ENCODE measurements at places on chromosomes 4 and X.

GRCh38 chr4:5865896-5866599 lies 26.8 kb downstream of the CRMP1 start:
- DNase-seq: no peak

- no peak for DNase-seq
Observed at GRCh38 chr4:54146139-54146538, 46.2 kb downstream of the GSX2 start.

- peak; percentile 32 for DNase-seq
Observed at GRCh38 chrX:74382613-74383012, 38.7 kb upstream of the SLC16A2 start.

DNA sequence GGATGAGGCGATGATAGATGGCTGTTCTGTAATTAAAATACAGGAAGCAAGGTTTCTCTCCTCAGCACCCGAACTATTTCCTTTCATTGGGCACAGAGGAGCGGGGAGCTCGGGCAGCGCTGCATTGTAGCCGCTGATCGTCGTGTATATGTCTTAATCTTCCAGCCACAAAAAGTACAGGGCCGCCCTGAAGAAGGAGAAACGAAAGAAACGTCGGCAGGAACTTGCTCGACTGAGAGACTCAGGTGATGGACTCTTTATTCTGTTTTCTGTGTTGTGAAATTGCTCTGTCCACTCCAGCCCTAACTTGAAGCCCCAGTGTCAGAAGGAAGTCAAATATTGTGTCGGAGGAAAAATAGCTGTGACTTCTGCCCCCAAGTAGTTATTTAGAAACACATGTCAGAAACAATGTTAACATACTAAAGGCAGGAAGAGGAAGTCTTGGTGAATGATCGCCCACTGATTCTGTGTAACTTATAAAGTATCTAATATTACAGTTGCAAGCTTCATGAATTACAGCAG lies 546 bp downstream of the ZRSR2 start:
- DNase-seq: peak; percentile 28

DNA sequence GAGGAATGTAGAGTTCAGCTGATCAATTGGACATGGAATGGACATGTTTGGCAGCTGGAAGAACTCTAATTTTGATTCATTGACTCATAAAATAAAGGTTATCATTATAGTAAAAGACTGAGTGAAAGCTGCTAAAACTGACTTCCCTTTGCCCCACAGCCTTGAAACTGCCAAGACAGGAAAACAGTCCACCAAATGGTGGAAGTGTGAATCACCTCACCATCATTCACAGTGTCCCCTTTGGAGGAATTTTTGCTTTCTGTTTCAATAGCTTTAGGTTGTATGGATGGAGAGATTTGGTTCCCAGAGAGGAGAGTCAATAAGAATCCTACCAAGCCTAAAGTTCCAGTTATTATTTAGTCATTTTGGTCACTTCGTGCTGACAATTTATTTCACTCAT lies 20.8 kb upstream of the FREM3 start:
- DNase-seq: no peak

- no peak for DNase-seq
Observed at GRCh38 chrX:13691841-13692371, 3.0 kb downstream of the RAB9A start.

- DNase-seq: no peak
Observed at GRCh38 chr4:90078440-90078839, 48.8 kb upstream of the CCSER1 start.

- no peak for DNase-seq
Observed at GRCh38 chrX:35351212-35351611, 408.6 kb downstream of the FAM47B start.

DNA sequence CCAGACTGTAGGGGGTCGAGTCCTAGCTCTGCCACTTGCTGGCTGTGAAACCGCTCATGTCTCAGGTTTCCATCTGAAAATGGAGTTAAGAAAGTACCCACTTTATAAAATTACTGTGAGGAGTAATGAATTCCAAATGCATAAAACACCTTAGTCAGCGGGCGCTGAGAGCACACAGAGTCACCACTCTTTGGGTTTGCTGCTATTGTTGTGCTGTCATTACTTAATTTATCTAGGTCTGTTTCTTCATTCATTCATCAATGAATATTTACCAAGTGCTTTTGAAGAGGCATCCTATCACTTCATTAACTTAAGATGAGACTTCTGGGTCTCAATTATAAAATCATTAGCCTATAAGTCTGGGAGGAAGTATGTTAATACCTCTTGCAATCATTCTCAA lies 317.3 kb downstream of the FBXW7 start:
- DNase-seq: no peak

- DNase-seq: no peak
Observed at GRCh38 chr4:188110741-188111471, 1.5 kb upstream of the TRIML2 start.

GRCh38 chr4:5156682-5157081 lies 105.4 kb downstream of the STK32B start:
- no peak for DNase-seq

DNA sequence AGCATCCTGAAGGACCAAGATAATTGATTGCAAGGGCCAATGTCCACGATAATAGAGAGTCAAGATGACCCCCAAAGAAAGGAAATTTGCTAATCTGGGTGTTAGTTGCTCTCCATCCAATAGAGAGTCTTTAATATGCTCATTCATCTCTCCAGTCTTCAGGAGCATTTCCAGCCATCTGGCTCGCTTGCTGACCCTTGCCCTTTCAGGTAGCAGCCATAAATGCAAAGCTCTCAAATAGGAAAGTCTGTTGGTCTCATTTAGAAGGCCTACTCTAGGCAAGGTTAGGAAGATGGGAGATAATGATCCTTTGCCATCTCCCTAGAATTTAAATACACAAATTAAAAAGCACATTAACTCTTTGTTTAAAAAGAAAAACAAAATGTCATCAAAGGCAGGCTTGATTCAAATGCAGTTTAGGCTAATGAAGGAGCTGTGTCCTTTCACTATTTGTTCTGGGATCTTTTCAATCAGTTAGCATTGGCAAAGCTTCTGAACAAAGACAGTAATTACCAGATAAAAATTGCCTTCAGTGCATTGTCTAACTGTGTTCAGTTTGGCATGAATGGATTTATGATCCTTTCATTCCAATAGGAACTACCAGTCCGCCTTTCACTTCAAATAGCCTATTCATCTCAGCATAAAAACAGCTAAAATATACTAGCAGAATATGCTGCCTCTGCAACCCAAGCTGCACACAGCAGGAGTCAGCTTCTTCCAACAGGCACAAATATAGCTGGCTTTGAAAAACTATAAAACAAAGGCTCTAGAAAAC lies 49.6 kb upstream of the ATXN3L start:
- no peak for DNase-seq

- DNase-seq: no peak
Observed at GRCh38 chr4:157996061-157997028, 176.5 kb downstream of the GASK1B start.

- DNase-seq: no peak
Observed at GRCh38 chrX:29297171-29297800, 710.0 kb downstream of the IL1RAPL1 start.

GRCh38 chr4:99356992-99357391 lies 4.4 kb upstream of the ADH1C start:
- no peak for DNase-seq

DNA sequence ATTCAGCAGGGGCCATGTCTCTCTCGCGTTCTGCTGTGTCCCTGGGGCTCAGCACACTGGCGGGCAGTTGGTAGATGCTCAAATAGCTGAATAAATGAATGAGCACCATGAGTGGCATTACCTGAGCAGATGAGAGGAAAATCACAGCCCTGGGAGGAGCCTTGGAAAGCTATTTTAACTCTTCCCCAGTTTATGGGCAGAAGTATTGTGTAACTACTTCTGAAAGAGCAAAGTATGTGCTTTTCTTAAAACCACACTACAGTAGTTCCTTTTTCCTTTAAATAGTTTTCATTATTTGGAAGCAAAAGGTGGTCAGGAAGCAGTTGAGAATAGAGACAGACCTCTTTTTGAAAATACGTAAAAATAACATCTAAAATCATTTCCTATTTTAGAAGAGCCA lies 3.0 kb upstream of the PLAC1 start:
- no peak for DNase-seq

- no peak for DNase-seq
Observed at GRCh38 chr4:23320931-23321587, 568.8 kb downstream of the PPARGC1A start.

- peak; percentile 63 for DNase-seq
Observed at GRCh38 chrX:39158801-39159657, 357.8 kb downstream of the MID1IP1 start.

DNA sequence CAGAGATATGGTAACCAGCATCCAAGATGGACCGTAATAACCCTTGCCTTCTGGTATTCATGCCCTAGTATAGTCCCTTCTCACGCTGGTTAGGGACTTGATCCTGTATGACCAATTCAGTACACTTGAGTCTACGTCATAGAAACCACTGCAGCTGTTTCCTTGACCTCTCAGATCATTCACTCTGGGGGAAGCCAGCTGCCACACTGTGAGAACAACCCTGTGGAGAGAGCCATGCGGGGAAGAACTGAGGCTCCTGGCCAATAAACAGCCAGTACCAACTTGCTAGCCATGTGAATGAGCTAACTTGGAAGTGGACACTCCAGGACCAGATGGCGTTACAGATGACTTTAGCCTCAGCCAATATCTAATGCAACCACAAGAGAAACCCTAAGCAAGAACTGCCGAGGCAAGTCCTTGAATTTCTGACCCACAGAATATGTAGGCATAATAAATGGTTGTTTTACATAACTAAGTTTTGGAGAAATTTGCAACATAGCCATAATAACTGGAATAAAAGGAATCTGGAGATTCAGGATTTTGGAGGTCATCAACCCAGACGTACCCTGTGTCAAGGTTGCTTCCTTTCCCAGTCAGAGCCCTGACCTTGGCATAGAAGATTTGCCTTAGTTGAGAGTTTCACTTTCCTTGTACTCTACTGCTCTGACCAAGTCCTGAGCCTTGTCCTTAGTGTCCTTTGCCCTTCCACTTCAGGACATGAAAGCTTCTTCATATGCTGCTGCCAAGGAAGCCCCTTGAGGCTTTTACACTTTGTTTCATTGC lies 87.3 kb upstream of the ZNF81 start:
- DNase-seq: no peak

DNA sequence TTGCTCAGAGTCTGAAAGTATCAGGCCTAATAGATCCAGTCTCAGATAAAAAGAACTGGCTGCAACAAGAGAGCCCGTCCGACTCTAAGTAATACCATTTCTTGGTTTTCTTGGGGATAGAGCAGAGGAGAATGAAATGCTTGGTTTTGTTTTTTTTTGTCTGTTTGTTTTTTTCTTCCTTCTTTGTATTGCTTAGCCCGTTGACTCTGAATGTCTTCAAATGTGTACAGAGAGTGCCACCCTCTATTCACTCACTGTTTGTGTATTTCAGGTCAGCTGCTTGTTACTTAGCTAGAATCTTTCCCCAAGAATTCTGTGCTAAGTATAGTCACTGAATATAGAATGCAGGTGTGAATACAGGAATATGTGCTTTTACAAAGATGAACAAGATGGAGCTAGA lies 5.7 kb upstream of the TMEM156 start:
- no peak for DNase-seq

- DNase-seq: no peak
Observed at GRCh38 chr4:110207233-110207632, 8.8 kb upstream of the ELOVL6 start.

GRCh38 chr4:41429280-41429669 lies 108.7 kb upstream of the LIMCH1 start:
- DNase-seq: no peak

- DNase-seq: no peak
Observed at GRCh38 chr4:130955520-130955919, 1859.6 kb downstream of the C4orf33 start.

- no peak for DNase-seq
Observed at GRCh38 chrX:41391606-41392005, 55.5 kb upstream of the NYX start.

DNA sequence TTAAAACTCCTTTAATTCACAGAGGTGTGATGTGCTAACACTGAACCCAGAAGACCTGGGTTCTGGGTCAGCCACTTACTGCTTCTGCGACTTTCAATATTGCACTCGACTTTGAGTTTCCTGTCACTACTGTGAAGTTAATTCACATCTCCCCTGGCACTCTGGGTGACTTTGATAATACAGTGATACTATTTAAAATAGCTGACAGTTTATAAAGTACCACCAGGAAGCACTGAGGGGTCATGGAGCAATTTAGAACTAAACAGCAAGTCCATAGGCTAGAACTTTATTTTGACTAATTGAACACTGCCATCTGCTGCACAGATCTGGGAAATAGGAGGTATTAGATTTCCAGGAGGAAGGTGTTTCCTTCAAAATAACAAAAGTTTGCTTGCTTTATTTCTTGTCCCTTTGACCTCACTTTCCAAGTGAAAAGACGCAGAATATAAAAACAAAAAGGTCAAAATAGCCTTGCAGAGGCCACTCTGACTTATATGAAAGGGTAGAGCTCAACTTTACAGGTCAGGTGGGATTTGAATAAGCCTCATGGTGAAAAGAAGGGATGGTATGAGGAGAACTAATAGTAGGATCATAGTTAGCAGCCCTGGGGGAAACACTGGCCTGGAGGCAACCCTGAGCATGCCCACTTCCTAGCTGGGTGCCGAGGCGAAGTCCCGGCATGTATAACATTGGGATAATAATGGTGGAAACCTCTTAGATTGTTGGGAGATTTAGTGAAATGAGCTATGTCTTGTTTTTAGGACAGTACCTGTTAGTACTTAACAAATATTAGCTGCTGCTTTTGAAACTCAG lies 53.4 kb downstream of the ZNF518B start:
- peak; percentile 67 for DNase-seq

- peak; percentile 57 for DNase-seq
Observed at GRCh38 chr4:171857302-171858012, 44.3 kb downstream of the GALNTL6 start.

DNA sequence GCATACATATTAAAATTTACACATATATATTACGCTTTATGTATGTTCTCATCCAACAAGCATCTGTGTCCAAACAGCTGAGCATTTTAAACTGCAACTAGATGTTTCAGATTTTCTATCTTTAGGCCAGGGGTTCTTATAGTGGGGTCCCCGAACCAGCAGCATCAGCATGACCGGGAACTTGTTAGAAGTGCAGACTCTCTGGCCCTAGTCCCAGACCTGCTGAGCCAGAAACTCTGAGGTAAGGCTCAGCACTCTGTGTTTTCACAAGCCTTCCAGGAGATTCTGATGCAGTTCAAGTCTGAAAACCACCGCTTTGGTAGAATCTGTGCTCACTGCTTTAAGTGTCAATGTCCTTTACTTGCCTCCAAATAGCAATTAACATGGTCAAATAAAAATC lies 266.2 kb upstream of the CASK start:
- DNase-seq: no peak

DNA sequence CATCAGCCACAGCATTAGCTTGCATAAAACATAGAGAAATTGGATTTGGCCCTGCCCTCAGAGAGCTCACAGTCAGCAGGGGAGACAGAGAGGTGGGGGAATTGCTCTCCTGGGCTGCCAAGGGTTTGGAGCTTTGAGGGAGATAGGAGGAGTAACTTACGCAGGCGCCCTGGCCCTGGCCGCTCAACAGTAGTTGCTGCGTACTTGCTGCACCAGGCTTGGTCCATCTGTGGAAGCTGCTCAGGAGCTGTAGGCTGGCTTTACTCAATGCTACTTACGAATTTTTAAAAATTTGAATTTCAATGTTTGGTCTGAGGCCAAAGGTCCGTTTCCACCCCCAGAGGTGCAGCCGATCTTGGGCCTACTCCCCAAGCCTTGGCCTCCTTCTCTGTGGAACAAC lies 83.3 kb downstream of the CPZ start:
- DNase-seq: no peak

All from erythroblast (primary cell).